Epithelial cell of proximal tubule (primary cell): ENCODE measurements at places on chromosomes 11 and 22. TPM values are rescaled to one million over a fixed set of nuclear protein-coding genes. Genes with fewer than 3 reads are reported as not detected.

FXYD2 gene
- 109 and 286 TPM in 2 replicates for total RNA-seq

SYT8 gene
- 0.81 TPM in 1 of 2 replicates, not detected in the other for total RNA-seq

ASPHD2 gene
- total RNA-seq, result 7.3 and 10.4 TPM in 2 replicates

FAT3 gene
- total RNA-seq, result 0.80 and 1.2 TPM in 2 replicates

CHADL gene
- total RNA-seq, result 0.87 and 1.3 TPM in 2 replicates

RTN4R gene
- total RNA-seq, result 12.1 and 18.6 TPM in 2 replicates

MUC6 gene
- not detected in 2 replicates for total RNA-seq

DNA sequence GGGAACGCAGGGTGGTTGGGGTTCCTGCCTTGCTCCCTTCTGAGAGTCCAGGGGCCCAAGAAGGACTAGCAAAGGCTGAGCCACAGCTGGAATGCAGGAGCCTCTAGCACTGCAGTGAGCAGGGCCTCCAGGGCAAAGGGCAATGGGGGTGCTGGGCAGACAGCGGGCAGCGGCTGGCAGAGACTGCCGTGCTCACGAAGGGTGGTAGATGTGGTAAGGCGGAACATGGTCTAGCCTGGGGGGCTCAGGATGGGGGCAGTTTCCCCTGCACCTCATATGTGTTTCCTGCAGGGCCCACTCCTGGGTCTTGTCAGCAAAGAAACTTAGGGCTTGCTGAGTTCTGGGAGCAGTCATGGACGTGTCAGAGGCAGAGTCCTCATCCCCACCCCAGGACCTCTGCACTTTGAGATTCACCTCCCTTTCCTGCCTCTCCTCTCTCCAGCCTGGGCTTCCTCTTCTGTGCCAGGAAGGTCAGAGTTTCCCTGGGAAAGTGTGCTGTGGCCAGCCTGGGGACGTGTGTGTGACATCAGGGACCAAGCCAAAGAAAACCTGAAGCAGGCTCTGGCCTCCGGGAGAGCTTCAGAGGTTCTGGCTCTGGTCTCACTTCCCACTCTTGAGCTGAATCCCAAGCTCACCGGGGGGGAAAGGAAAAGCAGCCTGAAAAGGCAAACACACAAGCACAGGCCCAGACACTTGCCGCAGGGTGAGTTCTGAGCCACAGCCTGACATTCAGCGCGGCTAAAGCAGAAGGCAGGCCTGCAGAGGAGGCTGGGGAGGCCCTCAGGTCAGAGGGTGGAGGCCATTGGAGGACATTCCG lies 4.4 kb downstream of the MOGAT2 start:
- DNase-seq, result no peak

DNA sequence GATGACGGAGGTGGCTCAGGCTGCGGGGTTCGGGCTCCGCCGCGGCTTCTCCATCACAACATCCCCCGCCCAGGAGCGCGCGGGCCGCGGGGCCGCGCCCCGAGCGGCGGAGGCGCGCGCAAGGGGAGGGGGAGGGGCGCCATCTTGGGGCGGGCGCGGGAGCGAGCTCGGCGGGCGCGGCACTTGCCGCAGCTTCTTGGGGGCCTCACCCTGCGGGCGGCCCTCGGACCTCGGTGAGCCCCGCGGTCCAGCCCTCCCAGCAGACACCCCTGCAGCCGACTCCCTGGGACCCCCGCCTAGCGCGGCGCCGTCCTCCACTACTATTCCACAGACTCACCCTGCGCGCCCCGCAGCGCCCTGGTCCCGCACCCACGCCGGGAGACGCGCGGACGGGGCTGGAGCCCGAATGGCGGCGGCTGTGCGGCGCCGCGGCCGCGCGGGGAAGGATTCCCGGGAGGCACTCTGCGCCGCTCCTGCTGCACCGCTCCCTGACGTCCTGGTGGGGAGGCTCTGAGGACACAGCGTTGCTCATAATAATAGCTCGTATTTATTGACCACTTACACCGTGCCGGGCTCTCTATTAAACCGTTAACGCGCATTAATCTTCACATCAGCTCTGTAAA lies at the start of gene APBB1:
Gene APBB1 (minus strand): TSS at position 86 of the 623 bp plus-strand sequence. CDS start 7,747 bp downstream, outside the sequence.
- DNase-seq, result no peak

- DNase-seq, result no peak
Measured at GRCh38 chr11:97614606-97615005, 1224.8 kb downstream of the JRKL start.

GRCh38 chr11:57791321-57792059 lies 29.9 kb downstream of the CTNND1 start:
- DNase-seq, result no peak

DNA sequence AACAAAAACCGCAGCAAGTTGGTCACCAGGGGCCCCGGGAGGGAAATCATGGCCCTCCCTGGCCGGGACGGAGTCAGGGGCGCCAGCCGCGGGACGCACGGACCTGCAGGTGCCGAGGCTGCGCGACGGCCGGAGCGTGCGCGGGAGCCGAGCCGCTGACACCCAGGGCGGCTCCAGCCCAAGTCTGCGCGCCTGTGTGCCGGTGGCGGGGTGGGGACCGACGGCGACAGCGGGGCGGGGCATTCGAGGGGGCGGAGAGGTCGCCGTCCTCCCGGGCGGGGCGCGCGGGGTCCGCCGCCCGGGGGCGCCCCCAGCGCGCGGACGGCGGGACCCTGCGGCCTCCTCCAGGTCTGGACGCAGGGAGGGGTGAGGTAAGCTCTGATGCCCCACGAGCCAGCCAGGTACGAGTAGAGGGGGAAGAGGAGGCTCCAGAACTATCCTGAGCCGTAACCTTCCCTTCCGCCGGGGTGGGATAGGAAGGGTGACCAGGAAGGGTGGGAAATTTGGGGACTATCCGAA lies at the start of gene ESAM:
Gene ESAM (minus strand): TSS at position 186 of the 519 bp plus-strand sequence. CDS start 136 bp downstream, at position 50.
- DNase-seq, result no peak

DNA sequence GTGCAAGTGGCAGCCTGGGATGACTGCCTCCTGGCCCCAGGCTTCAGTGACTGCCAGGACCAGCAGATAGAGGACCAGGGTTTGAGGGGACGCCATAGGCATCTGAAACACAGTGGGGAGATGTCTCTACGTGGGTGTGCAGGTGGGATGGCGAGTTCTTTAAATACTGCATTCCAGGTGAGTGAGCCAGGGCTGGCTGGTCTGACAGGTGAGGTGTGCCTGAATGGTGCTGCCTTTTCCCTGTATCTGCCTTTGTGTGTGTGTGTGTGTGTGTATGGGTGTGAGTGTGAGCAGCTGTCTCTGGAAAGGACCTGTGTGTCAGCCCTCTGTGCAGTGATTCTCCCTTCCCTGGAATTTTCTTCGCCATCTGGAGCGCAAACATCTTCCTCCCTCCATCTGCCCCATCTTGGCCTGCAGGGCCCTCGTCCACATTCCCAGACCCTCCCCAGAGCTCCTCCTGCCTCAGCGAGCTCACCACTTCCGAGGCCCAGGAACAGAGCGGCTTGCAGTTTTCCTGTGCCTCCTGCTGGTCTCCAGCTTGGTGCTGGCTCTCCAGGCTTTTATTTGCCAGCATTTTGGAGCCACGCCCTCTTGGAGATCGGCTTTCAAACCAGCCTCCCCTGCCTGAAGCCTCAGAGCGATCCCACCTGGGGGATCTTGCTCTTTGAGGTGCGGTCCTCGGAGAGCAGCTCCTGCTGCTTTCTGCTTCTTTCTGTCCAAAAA lies at the start of gene GPHA2:
Gene GPHA2 (minus strand): TSS at position 535 of the 723 bp plus-strand sequence. CDS start 433 bp downstream, at position 102.
- no peak for DNase-seq

DNA sequence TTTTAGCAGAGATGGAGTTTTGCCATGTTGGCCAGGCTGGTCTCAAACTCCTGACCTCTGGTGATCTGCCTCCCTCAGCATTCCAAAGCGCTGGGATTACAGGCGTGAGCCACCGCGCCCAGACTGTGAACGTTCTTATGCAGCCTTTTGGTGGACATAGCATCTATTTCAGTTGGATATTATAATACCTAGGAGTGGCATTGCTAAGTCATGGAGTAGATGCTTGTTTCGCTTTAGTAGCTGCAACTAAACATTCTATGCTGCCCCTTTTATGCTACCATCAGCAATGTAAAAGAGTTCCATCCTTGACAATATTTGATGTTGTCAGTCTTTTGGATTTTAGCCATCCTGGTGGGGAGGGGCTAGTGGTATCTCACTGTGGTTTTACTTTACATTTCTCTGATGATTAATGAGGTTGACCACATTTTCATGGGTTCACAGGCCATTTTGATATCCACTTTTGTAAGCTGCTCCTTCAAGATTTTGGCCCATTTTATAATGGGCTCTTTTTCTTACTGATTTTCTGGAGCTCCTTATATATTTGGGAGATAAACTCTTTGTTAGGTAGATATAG lies 16.5 kb upstream of the APOBEC3A start:
- DNase-seq, result no peak

DNA sequence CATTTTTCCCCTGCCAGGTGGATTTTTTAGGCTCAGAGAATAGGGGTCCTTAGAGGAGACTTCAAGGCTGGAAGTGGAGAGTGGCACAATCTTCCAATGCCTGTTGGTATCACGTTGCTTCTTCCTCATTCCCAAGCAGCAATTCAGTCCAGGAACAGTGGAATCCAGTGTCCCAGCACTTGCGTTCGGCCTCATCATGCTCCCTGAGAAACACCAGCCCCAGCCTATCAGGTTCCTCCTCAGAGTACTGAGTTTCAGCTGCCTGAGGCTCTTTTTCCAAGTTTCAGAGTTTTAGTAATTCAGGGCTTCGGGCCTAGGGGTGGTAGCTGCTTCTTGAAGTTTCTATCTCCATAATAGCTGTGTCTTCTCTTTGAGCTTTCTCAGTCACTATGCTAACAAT lies 31.9 kb upstream of the NRGN start:
- DNase-seq, result no peak

GRCh38 chr11:17850336-17850735 lies 115.8 kb downstream of the KCNC1 start:
- DNase-seq, result no peak

DNA sequence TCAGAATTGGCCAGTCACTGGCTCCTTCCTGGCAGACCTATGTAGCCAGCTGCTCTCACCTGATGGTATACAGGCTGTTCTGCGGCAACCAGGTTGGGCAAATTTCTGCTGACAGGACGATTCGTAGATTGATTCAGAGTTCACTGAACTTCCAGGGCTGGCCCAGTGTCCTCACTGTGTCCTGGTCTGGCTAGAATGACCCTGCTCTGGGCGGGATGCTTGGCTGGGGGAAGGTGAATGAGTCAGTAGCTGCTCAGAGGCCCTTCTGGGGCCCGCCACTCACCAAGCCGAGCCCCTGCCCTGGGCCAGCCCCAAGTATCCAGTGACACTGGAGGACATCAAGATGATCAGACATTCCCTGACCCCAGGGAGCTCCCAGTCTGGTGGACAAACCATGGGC lies 62.9 kb upstream of the WNT11 start:
- DNase-seq, result no peak

DNA sequence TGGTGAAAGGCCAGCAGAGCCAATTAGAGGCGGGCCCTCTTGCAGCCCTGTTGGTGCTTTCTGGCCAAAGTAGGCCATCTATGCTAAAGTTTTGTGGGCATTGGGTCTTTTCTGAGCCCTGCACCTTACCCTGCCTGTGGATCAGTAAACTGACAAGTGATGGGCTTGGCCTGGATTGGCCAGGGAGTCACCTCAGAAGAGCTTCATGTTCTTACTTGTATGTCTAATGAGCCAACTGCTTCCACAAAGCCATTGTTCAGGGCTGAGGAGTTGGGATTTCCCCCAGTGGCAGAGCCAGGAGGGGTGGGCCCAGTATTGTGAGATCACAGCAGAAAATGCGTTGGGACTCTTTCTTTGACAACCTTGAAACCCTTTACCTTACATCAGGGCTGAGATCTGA lies 90.4 kb downstream of the CWC15 start:
- DNase-seq, result no peak

DNA sequence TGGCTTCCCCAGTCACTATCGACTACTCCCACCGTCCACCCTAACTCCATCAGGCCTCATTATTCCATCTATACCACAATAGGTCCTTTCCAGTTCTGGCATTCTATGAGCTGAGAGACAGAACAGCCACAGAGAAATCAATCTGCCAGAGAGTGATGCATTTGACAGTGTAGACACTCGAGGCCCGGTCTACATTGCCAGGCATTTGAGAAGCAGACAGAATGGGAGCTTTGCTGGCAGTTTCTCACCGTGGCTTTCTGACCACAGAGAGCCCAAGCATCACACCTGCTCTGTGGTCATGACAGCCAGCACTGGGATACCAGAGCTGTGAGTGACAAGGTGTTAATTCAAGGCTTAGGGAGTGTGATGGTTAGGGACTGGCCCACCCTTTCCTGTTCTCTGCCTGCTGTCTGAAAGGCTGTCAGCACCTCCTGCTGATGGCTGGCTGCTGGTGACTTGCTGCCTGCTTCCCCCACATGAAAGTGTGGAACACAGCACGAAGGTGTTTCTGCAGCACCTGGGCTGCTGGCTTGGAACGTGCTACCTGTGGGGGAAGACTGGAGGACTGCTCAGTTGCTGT lies 137.8 kb downstream of the KIRREL3 start:
- DNase-seq, result no peak

GRCh38 chr22:39589875-39590274 lies 19.3 kb downstream of the CACNA1I start:
- DNase-seq, result no peak

DNA sequence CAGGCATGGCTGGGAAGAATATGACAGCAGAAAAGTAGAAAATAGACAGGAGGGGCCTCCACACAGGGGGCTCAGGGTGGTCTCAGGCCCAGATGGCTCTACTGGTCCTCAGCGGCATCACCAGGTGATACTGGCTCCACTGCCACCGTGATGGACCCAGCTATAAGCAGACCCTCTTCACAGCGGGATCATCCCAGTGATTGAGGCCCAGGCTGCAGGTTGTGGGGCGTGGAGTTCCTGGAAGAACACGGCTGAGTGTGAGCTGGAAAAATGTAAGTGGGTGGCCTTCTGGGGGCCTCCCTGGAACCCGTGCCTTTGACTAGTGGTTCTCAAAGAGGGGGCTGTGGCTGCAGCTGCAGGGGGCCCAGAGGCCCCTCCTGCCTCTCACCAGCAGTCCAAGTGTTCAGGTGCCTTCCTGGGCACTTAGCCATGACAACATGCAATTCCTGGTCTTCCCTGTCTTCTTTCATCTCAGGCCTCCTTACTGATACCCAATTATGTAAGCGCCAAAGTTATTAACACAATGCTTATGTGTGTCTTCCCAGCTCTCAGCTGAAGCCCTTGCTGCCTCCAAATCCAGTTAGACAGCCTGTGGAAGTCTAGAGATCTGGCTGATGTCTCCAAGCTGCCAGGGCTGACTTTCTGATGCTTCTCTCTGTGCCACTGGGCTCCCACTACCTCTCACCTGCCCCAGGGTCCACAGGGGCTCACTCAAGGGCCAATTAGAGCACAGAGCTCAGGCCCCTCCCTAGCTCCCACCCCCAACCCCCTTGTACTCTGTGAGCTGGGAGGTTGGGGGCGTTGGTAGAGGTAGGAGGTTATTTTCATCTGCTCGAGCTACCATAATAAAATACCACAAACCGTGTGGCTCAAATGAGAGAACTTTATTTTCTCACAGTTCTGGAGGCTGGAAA lies 110.1 kb upstream of the LMO1 start:
- no peak for DNase-seq

- no peak for DNase-seq
Measured at GRCh38 chr22:46815559-46815895, 53.1 kb downstream of the TBC1D22A start.

DNA sequence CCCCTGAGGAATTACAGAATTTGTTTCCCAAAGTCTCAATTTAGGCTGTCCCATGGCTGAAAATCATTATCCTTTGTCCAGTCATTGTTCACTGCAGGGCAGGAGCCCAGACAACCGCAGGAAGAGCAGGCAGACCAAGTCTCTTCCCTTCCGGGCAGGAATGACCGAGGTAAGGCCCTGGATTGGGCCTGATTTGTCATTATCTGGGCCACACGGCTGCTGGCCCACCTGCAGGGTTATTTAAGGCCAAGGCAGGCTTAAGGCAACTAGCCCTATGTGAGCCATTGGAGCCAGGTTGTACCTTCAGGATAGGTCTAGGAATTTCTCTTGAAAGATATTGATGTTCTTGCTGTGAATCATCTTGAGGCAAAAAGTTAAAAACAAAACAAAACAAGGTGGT lies 9.7 kb upstream of the IL10RA start:
- no peak for DNase-seq
